ENCODE measurements at places on chromosomes 2 and 18.

- no peak for DNase-seq
These were observed 107.2 kb upstream of the UGP2 start for GRCh38 chr2:63734510-63734909.

- DNase-seq = no peak
These were observed 472.6 kb upstream of the CELF4 start for GRCh38 chr18:38038242-38038641.

DNA sequence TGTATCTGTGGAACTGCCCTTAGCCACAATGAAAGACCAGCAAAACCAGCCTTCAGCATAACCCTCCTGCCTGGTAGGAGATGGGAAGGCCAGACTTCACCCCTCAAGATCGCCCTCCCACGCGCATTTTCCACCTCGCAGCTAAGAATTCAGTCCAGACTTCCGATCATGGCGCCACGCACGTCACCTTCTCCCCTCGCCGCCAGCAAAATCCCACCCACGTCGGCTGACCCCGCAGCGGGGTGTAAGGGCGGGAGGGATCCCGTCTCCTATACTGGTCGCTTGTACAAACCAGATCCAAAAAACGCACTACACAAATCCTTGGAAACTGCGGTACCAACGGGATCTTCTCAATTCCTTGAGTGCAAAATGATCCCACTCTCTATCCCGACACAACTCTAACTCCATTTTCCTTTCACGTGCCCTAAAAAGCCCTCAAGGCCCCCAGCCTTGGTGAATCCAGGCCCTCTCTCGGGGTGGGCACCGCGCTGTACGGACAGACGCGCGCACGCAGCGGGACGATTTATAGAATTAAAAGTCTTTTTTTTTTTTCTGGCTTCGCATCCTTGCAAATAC lies 1.0 kb upstream of the BMPR2 start:
- peak; percentile 19 for DNase-seq

DNA sequence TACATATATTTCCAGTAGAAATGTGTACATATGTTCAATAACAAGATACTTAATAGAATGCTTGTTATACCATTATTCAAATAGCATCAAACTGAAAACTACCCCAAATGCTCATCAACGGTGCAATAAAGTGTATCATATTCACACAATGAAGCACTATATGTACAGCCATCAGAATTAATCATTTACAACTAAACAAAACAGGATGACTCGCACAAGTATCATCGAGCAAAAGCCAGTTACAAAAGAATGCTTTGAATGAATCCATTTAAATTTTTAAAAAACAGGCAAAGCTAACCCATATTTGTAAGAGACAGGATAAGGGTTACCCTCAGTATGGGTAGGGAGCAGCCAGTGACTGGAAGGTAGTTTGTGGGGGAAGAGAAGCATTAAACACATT lies 132.8 kb upstream of the PDE1A start:
- no peak for DNase-seq

DNA sequence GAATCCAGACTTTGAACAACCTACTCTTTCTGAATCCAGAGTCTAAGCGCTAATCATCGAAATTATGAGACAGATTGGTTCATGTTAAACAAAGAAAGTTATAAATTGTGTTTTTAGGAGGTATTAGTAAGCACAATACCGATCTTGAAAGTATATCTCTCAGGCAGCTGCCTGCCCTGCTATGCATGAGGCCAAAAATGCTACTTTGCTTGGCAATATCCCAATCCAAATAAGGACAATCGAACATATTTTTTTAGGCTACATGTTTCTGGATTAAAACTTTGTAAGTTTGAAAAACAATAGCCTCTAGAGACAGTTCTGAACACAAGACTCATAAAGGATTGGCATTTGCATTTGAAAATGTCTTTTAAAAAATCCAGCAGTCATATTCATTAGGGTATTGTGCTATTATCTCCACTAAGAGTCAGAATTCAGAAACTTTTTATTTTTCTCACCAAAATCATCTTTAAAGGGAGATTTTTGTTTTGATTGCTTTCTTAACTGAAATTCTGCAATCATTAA lies 167.1 kb downstream of the PDE1A start:
- no peak for DNase-seq

- peak; percentile 55 for DNase-seq
These were observed 139.7 kb downstream of the HRH4 start for GRCh38 chr18:24600076-24600654.

DNA sequence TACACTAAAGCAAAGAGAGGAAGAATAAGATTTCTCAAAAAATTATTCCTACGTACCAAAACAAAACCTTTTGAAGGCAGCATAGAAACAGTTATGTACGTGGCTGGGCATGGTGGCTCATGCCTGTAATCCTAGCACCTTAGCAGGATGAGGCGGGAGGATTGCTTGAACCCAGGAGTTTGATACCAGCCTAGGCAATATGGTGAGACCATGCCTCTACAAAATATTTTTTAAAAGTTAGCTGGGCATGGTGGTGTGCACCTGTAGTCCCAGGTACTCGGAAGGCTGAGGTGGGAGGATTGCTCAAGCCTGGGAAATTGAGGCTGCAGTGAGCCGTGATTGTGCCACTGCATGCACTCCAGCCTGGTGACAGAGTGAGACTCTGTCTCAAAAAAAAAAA lies 14.9 kb upstream of the CYP26B1 start:
- DNase-seq = no peak

DNA sequence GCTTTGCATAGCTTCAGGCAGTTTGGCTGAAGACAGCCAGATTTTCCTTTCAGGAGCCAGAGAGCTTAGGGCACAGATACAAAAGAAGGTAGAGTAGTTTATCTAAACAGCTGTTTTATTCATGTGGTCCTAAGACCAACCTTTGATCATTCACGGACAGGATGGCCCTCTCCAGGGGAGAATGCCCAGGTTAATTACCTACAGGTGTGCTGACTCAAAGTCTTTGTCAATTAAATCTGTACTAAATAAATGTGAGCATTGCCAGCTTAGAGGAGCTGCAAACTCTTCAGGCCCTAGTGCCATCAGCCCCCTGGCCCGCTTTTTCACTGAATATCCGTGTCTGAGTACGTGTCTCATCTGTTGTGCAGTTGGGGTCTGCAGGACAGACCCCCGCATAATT lies 554.7 kb downstream of the NUP35 start:
- no peak for DNase-seq

DNA sequence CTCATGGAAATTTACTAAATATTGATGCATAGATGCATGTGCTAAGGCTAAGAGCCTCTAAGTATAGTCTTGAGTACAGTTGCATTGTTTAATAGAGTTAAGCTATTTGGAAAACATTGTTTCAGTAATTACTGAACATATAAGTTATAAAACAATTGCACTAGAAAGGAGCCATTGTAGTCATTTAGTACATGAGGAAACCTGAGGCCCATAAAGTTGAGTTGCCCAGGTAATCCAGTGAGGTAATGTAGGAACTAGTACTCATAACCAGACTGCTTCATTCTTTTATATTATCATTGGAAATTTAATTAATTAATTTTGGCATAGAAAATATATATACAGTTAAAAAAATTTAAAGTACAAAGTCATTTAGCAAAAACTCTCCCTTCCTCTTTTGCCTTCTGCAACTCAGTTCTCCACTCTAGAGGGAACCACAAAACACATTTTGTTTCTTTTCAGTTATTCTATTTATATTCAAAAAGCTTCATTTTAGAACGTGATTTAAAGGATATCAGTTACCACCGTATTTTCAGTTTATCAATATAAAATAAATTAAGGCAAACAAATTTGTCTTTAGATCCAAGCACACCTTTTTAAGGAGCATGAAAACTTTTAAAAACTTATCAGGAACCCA lies 27.8 kb upstream of the TBR1 start:
- no peak for DNase-seq

DNA sequence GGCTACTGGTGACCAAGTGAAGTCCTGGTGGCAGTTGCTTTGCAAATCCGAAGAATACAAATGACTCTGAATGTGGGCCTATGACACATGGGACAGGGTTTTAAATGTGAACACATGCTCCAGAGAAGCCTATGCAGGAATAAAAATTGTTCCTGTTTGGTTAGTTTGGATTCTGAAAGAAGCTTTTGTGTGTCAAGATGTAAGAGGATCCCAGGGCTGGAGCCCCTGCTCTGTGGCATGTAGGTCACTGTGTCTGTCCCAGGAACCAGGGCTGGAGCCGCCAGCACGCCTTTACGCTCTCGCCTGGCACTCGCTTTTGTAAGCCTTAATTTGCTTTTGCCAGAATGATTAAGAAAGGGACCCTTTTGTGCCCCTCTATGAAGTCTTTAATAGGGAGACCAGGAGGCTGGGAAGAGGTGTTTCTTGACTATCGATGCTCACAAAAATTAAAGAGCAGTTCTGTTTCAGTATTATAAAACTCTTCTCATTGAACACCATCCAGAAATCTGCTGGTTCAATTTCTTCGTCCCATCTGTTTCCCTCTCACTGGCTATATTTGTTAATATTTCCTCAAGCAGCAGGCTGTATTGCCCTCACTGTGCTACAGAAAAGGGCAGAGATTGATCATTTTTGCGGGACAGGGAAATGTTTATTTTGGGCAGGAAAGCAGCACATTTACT lies 532.7 kb upstream of the POU3F3 start:
- no peak for DNase-seq

GRCh38 chr2:8953525-8953924 lies 50.0 kb downstream of the MBOAT2 start:
- DNase-seq = no peak

DNA sequence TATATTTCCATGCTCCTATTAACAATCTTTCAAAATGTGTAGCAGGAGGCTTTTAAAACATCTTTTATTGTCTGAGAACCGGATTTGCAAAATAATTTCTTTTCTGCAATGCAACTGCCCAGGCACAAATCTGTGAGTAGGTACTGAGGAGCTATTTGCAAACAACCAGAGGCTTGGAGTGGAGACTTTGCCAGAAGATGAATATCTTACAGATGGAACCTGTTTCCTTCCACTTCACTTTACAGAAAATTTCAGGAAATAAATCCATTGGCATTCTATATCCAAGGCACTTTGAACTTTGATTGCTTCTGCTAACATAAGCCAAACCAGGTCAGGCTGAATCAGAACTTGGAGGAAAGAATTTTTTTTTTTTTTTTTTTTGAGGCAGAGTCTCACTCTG lies 237.4 kb upstream of the REV1 start:
- DNase-seq = no peak
